ENCODE measurements at places on chromosomes 13 and 19.

GRCh38 chr19:10008184-10008765 lies 2.0 kb downstream of the COL5A3 start:
- no peak for DNase-seq

- DNase-seq: no peak
These were observed 18.9 kb upstream of the IGFL1 start for GRCh38 chr19:46210669-46211068.

- no peak for DNase-seq
These were observed 44.1 kb downstream of the RFC3 start for GRCh38 chr13:33862016-33862415.

DNA sequence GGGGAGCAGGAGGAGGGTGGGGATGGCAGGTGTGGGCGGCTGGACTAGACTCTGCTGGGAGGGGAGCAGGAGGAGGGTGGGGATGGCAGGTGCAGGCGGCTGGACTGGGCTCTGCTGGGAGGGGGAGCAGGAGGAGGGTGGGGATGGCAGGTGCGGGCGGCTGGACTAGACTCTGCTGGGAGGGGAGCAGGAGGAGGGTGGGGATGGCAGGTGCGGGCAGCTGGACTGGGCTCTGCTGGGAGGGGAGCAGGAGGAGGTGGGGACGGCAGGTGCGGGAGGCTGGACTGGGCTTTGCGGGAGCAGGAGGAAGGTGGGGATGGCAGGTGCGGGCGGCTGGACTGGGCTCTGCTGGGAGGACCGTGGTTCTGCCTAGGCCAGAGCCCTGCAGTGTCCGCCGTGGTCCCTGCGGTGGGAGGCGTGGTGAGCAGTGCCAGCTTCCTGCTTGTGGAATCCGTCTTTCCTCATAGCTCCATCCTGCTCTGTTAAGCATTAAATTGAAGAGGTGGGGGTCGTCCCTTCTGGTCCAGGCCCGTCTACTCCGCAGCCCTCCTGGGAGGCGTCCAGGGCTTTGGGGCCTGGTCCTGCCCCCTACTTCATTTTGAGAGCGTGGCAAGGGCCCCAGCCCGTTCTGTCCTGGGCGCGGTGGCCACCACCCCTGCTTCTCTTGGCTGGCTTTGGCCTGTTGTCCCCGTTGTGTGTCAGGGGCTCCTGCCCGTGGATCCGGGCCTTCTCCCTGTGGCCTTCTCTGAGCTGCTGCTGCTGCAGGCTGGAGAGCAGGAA lies 4.7 kb downstream of the SPPL2B start:
- DNase-seq: no peak

DNA sequence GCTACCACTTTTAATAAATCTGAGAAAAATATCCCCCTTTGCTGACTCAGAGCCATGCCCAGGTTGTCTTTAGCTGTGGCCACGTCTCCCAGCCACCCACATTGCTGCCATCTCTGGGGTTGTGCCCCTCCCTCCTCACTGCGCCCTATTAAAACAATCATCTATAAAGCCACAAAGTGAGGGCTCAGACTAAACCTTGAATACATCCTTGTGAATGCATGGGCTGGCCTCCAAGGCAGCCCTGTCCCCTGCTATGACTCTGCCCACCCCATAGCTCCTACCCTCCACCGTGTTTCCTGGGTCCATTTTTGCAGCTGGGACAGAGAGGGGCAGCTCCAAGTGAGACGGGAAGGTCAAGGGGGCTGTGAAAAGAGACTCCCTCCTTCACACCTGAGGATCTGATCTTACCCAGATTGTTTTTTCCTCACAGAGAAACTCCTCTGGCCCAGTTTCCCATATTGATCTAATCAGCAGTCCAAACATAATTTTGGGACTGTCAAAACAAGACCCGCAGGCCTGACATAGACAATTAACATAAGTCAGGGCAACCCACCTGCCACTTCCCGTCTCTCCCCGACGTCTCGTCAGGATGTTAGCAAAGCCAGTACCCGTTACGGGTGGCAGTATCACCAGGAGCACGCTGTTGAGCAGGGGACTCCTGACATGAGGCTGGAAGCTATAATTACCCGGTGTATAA lies 199.0 kb downstream of the KATNAL1 start:
- DNase-seq: no peak

All from pons (tissue), 1 donor.